ENCODE measurements at places on chromosomes 7 and 10.

GRCh38 chr10:34222359-34222758 is 592.7 kb downstream of the PARD3 start:
- DNase-seq: no peak

GRCh38 chr7:83101530-83101929 is 61.2 kb downstream of the PCLO start:
- DNase-seq: no peak

- no peak for DNase-seq
These were observed 625.6 kb downstream of the SUGCT start for GRCh38 chr7:40760293-40760964.

GRCh38 chr10:7297094-7297493 is 113.7 kb downstream of the SFMBT2 start:
- no peak for DNase-seq

GRCh38 chr7:69843653-69844052 is 245.4 kb downstream of the AUTS2 start:
- DNase-seq: no peak

- no peak for DNase-seq
These were observed 374.0 kb downstream of the TNS3 start for GRCh38 chr7:47207956-47208355.

DNA sequence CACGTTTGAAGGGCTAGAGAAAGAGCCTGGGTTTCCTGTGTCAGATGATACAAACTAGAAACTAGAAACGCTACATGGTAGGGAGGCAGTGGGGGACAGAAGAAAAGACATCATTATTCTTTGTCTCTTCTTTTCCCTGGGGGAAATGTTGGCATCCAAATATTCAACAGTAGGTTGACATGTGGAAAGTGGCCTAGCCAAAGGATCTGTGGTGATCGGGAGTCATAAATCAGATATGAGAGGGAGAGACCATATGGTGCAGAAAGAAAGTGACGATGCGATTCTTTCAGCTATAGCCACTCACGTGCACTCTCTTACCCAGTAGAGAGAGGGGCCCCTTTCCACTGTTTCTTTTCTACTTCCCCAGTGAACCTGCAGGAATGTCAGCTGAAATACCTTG is 964.7 kb downstream of the LRMDA start:
- DNase-seq: no peak

GRCh38 chr7:28490831-28491230 is 78.5 kb downstream of the CREB5 start:
- no peak for DNase-seq

- DNase-seq: no peak
These were observed 2.8 kb downstream of the RBM17 start for GRCh38 chr10:6091630-6092029.

DNA sequence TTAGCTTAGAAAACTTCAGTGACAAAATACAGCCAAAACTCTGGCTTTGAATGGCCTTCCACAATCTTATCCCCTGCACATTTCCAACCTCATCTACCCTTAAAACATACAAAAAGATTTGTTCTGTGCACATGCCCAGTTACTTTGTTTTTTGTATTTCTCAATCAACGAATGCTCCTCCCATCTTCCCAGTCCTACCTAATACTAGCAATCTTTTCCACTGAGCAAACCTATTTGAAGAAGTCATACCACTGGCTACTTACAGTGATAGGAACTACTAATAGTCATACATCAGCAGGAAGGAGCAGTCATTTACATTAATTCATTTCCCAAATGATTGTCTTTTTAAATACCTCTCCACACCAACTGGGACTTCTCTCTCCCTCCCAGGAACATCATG is 2.5 kb downstream of the USP54 start:
- DNase-seq: no peak
